Astrocyte of the spinal cord (primary cell): ENCODE measurements at places on chromosomes 7 and 10.

DNA sequence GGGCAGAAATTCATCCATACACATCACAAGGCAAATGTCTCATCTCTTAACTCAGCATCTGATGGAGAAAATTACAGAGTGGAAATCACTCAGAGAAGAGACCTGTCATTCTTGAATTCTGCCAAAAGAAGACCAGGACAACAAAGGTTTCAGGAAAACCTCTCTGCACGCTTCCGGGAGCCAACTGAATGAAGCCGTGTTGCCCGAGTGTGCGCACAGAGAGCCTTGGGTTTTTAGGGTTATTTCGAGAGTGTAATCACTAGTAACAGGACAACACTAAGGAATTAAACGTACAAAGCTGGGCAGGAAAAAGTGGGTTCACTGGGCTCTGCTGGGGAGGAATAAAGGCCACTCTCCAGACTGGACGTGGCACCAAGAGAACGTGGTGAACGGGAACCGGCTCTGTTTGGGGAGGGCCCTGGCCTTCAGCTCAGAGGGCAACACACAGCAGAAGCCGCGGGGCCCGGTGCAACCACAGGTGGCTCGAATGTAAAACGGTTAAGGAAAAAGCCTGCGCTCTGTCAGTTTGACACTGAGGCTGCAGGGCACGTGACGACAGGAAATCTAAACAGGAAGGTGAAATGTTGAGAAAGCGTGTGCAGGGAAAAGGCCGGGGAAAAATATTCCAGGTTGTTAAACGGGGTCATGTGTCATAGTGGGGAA is 331.5 kb downstream of the DNAJB6 start:
- DNase-seq = no peak

DNA sequence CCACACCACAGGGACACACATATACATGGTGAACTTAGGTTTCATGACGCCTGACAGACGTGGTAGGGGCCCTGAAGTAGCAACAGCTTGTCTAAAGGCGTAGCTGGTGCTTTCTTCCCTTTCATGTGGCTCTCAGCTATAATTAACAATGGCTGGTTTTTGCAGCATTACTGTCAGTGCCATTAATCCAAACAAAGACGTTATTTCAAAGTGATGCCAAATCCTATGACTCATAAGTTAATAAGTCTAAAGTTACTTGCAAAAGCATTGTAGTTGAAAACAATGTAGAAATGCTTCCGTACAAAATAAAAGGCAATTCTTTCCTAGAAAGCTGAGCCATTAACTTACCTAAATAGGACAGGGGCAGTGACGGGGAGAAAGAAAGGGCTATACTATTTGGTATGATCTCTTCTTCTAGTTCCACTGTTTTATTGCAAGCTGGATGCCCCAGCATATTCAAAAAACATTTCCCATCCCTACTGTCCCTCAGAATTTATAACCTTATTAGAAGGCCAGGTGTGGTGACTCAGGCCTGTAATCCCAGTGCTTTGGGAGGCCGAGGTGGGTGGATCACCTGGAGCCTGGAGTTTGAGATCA is 105.4 kb downstream of the ODAD2 start:
- DNase-seq = peak; percentile 31

- DNase-seq = no peak
These were observed 223.3 kb upstream of the NFE2L3 start for GRCh38 chr7:25928549-25929330.

GRCh38 chr7:44259547-44260457 is 59.0 kb downstream of the YKT6 start:
- DNase-seq = peak; percentile 85

DNA sequence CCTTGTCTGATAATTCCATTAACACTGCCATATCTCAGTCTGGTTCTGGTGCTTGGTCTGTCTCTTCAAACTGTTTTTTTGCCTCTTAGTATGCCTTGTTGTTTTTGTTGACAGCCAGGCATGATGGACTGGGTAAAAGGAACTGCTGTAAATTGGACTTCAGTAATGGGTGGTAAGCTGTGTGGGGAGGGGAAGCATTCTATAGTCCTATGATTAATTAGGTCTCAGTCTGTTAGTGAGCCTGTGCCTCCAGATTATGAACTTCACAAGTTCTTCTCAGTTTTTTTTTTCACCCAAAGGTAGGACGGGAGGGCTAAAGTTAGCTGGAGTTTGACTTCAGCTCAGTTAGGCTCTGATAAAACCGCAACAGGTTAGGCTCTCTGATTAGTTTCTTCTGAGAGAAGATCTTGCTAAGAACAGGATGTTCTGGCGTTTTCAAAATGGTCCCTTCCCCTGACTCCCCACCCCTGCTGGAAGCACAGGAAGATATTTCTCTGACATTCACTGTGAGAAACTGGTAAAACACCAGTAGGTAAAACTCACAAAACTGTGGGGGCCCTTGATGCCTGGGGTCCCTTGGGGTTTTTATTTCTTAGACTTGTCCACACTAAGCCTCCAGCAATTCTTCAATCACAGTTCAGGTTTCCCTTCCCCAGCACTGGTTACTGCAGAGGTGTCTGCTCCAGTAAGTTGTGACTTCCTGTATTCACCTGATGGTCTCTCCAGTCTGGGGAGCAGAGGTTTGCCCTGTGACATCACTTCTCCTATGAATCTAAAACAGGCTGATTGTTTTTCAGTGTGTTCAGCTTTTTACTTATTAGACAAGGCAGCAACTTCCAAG is 43.3 kb upstream of the CCDC71L start:
- DNase-seq = no peak

- peak; percentile 99 for DNase-seq
These were observed 50.2 kb downstream of the TFAM start for GRCh38 chr10:58435297-58435985.

DNA sequence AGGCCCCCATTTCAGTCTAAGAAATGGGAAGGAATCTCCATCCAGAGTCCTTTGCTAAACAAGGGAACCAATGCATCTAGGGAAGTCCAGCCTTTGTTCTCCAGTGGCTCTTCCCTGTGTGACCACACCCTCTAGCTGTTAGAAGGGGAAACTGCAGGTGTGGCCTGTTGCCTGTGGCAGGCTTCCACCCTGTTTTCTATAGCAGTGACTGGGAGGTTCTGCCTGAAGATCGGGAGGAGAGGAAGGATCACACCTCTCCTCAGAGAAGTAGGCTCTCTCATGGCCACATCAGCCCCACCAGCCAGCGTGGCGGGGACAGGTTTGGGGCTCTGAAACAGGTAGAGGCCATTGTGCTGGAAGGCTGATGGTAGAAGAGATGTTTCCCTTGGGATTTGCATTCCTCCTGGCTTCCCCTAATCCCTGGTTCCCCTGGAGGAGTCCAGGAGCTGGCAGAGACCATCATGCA is 47.7 kb upstream of the TRIM8 start:
- peak; percentile 51 for DNase-seq

GRCh38 chr10:6027929-6028328 is 34.2 kb downstream of the IL2RA start:
- DNase-seq = no peak
